Stimulated activated CD4-positive, alpha-beta T cell treated with anti-CD3 and anti-CD28 coated beads, Interleukin-1b, Interleukin-23, amount 100 ng/mL, for 4 hours (primary cell): ENCODE measurements at places on chromosomes 16 and 17.

GRCh38 chr17:39973496-39973895 lies 7.1 kb upstream of the PSMD3 start:
- DNase-seq, result no peak

DNA sequence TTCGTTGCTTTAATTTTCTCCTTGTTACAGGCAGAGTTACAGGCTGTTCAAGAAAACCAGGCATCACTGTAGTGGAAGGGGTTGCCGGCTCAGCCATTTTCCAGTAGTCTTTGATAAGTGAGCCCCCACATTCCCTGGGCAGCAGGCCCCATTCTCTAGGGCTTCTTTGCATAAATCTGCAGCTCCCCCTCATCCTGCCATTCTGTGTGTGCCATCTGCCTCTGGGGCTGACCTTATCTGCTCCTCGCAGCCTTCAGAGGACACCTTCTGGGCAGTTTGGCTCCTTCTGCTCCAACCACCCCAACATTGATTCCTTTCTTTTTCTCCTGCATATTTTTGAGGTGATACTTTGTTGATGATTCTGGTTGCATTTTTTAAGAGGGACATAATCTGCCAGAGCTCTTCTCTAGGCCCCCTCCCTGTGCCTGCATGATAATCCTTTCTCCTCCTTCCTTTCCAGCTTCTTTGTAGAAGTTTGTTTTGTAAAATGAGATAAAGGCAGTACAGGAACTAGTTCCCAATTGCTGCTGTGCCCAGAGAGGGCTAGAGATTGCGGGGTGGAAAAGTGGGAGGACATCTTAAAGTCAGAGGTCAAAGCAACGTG lies 17.1 kb downstream of the RND2 start:
- DNase-seq, result no peak

GRCh38 chr17:19707728-19708221 lies 8.6 kb downstream of the SLC47A2 start:
- no peak for DNase-seq

DNA sequence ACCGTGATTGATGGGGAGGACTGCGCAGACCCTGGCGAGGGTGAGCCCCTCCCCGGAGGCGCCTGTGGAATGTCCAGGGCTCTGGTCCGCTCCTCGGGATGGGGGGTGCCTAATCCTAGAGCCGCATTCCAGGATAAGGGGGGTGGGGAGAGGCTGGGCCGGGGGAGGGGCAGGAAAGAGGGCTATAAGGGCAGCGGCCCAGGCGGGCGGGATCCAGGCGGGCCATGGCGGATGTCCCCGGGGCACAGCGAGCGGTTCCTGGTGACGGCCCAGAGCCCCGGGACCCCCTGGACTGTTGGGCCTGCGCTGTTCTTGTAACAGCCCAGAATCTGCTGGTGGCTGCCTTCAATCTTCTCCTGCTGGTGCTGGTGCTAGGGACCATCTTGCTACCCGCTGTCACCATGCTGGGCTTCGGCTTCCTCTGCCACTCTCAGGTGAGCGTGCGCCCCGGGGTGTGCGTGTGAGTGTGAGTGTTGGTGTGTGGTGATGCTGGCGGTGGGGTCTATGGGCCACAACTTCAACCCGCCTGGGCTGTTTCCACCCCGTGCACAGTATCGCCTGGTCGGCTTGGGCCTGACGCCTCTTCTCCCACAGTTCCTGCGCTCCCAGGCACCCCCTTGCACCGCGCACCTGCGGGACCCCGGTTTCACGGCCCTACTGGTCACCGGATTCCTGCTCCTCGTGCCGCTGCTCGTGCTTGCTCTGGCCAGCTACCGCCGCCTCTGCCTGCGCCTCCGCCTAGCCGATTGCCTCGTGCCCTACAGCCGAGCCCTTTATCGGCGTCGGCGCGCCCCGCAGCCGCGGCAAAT lies at the start of gene TMEM88:
Gene TMEM88, plus strand, starts transcription at position 216 of the 809 bp plus-strand sequence. Its CDS starts 9 bp downstream, at position 225.
- peak; percentile 38 for DNase-seq

DNA sequence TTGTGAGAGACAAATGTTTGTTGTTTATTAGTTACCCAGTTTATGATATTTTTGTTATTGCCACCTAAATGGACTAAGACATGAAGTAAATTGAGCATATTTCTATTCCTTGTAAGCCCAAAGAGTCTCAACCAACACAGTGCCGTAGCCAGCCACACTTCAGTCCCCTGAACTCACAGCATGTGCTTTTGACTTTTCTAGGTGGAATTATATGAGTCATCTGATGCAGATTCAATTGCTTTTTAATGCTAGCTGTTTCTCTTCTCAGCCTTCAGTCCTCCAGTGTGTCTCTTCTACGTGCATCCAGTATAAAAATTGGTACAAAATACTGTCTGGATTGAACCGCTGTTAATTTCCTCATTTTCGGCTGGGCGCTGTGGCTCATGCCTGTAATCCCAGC lies 39.0 kb downstream of the IQCK start:
- DNase-seq, result no peak

DNA sequence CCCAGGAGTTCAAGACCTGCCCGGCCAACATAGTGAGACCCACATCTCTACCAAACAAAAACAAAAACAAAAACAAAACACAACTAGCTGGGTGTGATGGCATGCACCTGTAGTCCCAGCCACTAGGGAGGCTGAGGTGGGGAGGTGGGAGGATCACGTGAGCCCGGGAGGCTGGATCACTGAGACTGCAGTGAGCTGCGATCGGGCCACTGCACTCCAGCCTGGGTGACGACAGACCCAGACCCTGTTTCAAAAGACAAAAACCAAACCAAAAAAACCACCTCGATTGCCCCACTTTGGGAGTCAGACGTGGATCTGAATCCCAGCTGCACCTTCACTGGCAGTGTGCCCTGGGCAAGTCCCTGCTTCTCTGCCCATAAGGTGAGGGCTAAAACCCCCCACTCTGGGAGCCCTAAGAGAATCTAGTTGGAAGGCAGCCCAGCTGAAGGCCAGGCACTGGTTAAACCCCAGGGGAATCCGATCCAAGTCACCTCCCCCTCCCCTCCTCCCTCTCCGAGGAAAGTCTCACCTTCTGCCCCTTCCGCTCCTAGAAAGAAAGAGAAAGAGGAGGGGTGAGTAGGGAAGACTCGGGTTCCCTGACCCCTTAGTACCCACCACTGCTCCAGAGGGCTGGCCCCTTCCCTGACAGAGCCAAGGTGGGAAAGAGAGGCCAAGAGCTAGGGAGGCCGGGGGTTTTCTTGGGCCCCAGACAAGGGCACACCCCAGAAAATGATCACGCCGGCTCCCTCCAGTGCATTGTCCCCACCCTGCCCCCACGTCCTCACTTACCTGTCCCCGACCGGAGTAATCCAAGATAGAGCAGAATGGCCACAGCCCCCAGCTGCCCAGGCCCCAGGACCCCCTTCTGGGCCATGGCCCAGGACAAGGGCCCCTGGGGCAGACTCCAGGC lies 647 bp downstream of the PRSS8 start:
- no peak for DNase-seq

GRCh38 chr16:88306860-88307545 lies 75.8 kb upstream of the ZNF469 start:
- DNase-seq, result no peak

DNA sequence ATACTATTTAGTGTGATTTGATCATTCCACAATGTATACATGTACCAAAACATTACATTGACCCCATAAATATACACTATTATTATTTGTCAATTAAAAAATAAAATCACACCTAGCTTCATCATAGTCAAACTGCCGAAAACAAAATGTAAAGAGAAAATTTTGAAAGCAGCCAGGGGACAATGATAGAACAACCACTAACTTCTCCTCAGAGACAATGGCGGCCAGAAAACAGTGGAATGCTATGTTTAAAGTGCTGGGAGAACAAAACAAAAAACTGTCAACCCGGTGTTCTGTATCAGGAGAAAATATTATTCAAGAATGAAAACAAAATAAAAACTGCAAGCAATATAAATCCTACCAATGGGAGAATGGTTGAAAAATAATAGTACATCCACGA lies 63.2 kb downstream of the METRNL start:
- DNase-seq, result no peak

DNA sequence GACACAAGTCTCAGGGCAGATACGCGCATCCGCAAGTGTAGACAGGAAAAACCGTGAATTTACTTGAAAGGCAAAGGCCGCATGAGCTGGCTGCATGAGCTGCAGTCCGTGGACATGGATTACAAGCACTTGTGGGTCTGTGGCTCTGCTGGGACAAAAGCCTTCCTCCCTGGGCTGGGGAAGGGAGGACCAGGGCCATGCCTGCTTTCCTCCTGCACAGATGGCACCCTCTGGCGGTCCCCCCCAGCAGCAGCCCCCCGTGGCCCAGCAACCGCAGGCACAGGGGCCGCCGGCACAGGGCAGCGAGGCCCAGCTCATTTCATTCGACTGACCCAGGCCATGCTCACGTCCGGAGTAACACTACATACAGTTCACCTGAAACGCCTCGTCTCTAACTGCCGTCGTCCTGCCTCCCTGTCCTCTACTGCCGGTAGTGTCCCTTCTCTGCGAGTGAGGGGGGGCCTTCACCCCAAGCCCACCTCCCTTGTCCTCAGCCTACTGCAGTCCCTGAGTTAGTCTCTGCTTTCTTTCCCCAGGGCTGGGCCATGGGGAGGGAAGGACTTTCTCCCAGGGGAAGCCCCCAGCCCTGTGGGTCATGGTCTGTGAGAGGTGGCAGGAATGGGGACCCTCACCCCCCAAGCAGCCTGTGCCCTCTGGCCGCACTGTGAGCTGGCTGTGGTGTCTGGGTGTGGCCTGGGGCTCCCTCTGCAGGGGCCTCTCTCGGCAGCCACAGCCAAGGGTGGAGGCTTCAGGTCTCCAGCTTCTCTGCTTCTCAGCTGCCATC lies 1.7 kb upstream of the MRPL12 start:
- no peak for DNase-seq

DNA sequence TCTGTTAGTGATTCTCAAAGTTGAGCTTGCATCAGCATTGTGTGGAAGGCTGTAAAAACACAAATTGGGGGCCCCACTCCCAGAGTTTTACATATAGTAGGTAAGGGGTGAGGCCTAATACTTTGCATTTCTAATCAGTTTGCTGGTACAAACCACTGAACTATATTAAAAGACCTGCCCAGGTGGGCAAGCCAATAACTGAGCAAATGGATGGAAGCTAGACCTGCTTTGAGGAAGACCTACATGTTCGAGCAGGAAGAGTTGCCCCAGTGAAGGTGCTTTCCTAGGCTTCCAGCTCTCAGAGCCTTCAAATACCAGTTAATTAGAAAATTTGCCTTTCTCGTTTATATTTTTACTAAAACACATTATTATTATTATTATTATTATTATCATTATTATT lies 56.8 kb downstream of the OTOA start:
- no peak for DNase-seq

GRCh38 chr16:86670750-86671234 lies 92.4 kb downstream of the FOXL1 start:
- DNase-seq, result no peak

DNA sequence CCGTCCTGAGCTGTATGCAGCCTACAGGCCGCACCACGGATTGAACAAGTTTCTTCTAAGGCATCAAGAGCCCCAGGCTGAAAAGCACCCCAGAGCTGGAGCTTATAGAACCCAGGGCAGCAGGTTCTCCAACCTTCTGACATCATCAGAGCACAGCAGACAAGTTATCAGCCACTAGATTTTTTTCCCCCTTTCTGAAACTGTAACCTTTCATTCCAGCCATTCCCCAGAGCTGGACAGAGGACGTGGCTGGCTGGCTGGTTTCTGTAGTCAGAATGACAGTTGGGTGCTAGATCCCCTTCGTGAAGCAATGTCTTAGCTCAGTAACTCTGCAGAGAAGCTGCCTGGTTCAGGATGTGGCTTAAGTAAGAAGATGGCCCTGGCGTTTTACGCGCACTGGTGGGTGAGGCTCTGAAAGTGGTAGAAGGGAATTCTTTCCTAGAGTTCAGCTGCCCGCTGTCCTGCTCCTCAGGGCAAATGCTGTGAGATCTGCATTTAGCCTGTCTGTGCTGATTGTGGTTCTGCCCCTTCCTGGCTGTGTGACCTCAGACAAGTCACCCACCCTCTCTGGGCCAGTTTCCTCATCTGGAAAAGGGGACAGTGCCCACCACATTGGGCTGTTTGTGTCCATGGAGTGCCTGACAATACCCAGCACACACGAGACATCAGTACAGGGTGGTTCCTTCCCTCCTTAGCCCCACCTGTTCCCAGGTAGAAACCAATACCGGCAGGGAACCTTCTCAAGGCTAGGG lies 9.1 kb downstream of the DEXI start:
- DNase-seq, result no peak

- no peak for DNase-seq
Measured at GRCh38 chr17:12959441-12959840, 58.4 kb downstream of the ELAC2 start.

GRCh38 chr16:85718682-85719081 lies 29.9 kb upstream of the GINS2 start:
- no peak for DNase-seq

GRCh38 chr16:55017321-55017720 lies 86.7 kb downstream of the IRX5 start:
- no peak for DNase-seq

DNA sequence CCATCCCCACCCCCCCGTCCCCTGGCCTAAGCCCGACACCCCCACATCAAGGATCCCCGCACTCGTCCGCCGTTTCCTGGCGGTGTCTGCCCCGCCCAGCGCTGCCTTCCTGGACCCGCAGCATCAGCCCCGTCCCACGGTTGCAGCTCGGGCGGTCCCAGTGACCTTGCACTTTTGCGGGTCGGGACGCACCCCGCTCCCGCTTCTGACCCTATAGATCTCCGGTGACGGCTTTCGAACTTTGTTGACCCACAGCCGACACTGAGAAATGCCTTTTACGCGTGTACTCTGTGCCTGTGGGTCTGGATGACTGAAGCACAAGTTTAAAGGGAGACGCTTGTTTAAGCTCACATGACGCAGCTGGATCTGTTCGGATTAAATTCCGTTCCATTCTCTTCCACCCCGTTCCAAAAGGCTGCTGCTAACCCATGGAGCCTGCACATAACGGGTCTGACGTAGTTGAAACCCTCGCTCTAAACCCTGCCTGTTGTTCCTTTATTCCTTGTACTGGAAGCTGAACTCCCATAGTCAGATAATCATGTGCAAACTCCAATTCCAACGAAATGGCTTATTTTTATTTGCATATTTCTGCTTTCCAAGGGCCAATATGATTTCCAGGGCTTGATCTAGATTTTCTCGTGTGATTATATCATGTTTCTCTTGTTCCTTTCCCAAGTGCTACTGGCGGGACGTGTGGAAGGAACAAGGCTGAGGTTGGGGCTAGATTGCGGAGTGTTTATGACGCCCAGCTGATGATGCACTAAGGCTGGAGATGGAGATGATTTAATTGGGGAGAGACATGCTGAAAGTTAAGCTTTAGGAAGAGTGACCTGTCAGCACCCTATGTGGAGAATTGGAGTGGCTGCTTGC lies 834 bp downstream of the FLYWCH1 start:
- DNase-seq, result no peak
